ENCODE measurements at places on chromosomes 7 and 10.

- DNase-seq: peak; percentile 49
Observed at GRCh38 chr7:100132697-100133151, 6.0 kb downstream of the MBLAC1 start.

- DNase-seq: no peak
Observed at GRCh38 chr10:115947104-115947503, 325.9 kb downstream of the GFRA1 start.

- DNase-seq: no peak
Observed at GRCh38 chr10:129045599-129045998, 421.4 kb upstream of the MGMT start.

DNA sequence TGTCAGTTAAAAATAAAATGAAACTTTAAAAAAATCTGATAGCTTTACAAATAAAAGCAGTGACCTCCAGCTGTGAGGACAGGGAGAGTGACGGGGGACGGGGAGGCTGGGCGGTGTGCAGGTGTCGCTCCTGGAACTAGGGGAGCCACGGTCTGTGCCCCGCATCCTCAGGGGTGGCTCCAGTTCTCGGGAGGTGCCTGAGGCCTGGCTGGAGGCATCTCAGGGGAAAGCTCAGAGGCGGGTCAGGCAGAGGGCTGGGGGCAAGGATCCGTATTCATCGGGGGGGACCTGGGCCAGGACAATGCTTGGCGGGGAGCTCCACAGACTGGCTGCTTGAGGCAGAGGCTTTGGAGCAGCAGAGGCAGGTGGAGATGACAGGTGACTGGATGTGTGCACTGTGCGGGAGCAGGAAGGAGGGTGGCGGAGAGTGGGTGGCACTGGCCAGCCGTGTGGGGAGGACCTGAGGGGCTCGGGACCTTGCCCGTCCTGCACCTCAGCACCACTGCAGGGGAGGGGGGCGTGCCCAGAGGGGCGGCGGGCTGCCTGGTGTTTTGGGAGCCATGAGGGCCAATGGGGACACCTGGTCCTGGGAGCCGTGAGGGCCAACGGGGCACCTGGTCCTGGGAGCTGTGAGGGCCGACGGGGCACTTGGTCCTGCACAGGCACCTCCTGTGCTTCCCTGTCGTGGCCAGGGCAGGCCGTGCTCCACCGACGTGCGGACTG lies 13.2 kb downstream of the PWWP2B start:
- no peak for DNase-seq

- no peak for DNase-seq
Observed at GRCh38 chr10:13587391-13587790, 626 bp downstream of the PRPF18 start.

- no peak for DNase-seq
Observed at GRCh38 chr7:110531186-110531585, 559.7 kb upstream of the LRRN3 start.

DNA sequence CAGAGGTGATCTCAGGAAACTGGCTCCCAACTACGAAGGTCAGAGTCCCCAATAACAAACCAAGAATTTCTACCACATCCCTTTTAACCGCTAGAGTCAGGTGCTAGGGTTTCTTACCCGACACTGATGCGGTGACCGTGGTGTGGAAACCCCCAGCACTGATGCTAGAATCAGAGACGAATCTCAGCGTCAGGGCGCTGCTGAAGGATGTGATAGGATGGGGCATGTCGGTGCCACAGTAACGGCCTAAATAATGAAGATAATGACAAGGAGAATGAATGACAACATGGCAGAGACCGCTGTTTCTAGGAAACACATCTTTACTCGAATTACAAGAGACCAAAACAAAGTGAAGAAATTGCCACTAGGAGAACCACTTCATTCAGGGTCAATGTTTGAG lies 131.1 kb upstream of the RSU1 start:
- DNase-seq: no peak

- no peak for DNase-seq
Observed at GRCh38 chr10:124694481-124695220, 49.5 kb downstream of the FAM53B start.

DNA sequence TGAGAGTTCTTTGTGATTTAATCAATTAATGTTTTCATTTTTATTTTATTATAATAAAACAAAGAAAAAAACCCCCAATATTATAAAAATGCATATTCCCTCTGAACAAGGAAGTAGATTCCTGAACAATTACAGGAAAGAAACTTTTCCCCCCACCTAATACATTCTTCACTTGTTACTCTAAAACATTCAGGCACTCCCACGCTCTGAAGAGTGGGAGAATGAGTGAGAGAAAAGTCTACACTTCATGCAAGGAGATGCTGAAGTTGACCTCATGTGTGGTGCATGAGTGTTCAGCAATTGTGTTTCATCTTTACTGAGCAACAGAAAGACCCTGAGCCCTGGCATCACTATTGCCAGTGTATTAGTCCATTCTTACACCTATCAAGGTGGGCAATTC lies 244.2 kb upstream of the IGFBP3 start:
- no peak for DNase-seq

GRCh38 chr7:30970594-30971094 lies 6.9 kb downstream of the GHRHR start:
- no peak for DNase-seq

- DNase-seq: no peak
Observed at GRCh38 chr7:80623503-80624252, 14.8 kb upstream of the CD36 start.

DNA sequence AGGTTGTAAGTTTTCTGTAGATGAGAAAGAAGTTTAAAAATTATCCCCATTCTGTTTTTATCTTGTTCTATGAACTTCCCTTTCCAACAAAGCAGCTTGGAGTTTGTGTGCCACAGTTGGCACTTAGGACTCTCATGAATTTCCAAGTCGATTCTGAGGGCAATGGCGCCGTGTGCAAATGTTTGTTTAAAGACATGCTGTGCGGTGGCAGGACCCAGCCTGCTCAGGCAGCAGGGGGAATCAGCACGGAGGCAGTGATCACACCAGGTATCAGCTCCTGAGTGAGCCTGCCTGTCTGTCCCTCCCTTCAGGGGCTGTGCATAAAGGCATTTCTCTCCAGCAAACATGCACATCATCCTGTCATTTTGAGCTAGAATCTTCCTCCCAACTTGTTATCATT lies 109.8 kb upstream of the WDR11 start:
- no peak for DNase-seq

GRCh38 chr10:100498059-100498458 lies 21.6 kb downstream of the SEC31B start:
- DNase-seq: no peak

DNA sequence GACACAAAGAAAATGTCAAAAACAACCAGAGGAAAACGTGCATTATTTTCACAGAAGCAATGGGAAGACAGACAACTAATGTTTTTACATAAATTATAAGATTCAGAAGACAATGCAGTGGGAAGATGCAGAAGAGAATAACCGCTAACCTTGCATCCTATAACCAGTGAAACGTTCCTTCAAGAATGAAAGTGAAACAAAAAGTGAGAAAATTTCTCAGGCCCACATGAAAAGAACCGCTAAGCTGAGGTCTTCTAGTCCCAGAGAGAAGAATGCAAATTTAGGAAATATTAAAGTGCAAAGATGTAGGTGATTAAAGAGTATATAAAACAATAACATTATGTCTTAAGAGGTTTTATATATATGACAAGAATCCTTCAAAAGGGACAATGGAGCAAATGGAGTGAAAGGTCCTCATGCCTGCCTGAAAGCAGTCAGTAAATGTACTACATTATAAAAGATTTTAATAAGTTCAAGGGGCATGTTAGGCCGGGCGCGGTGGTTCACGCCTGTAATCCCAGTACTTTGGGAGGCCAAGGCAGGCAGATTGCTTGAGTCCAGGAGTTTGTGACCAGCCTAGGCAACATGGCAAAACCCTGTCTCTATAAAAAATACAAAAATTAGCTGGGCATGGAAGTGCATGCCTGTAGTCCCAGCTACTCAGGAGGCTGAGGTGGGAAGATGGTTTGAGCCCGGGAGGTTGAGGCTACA lies 43.1 kb upstream of the DDC start:
- no peak for DNase-seq

GRCh38 chr7:155741082-155741481 lies 71.2 kb downstream of the SHH start:
- DNase-seq: no peak

- DNase-seq: no peak
Observed at GRCh38 chr10:31194986-31195385, 124.0 kb upstream of the ZEB1 start.

- no peak for DNase-seq
Observed at GRCh38 chr7:135717693-135718092, 10.3 kb downstream of the SLC13A4 start.

GRCh38 chr10:117570880-117571279 lies 28.3 kb downstream of the EMX2 start:
- DNase-seq: no peak

- DNase-seq: no peak
Observed at GRCh38 chr10:3622845-3623621, 162.0 kb downstream of the KLF6 start.

DNA sequence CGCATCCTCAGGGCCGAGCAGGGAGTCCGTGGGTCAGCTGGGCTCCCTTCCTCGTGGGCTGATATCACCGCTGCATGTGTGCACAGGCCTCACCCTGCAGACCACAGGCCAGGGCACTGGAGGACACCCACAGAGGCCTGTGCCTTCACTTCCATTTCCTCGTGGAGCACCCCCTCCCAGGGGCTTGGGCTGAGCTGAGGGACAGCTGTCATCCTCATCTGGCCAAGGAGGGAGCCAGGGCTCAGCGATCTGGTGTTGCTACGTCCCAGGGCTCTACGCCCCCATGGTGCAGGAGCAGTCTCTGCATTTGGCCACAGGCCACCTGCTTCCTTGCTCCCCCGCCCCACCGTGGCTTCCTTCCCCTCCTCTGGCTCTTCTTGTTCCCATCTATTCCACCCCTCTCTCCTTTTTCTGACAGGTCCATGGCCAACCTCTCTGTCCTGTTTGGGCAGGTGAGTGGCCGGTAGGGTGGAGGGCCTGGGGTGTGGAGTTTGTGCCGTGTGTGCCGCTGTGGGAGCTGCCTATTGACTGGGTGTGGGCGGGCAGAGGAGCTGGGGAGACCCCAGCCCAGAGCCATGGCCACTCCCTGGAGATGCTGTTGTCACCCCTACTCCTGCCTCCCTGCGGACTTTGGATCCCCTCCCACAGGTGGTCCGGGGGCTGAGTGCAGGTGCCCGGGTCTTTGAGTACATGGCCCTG lies 8.3 kb upstream of the ASIC3 start:
- no peak for DNase-seq

- peak; percentile 3 for DNase-seq
Observed at GRCh38 chr10:77939561-77940001, 13.0 kb upstream of the DLG5 start.

DNA sequence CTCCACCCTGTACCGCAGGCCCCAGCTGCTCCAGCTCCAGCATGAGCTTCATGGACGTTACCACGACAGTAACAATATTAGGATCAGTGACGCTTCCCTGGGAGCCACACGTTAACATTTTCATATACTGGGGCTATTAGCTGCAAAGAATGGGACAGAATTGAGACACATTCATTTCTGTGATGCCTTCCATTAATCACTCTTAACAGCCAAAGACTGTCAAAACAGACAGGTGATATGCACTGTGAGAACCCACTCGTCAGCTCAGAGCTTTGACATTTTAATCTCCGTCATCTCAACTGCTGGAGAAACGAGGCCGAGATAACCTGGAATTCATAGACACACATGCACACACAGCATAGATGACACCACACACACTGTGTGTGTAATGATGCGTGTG lies 408.4 kb upstream of the SHH start:
- DNase-seq: no peak

DNA sequence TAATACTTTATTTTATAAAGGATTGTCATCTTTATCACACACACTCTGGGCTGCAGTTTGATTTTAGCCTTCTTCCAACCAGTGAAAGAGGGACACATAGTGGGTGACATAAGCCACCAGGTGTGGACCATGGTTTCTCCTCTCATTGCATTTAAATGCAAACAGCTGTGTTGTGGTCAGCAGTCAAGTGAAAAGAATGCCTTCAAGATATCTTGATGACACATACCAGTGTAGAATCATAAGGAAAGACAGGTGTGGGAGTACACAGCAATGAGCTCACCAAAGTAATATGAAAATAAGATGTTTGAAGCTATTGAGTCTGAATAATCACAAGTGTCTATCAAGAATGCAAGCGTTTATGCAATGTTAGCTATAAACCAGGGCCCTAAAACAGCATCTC lies 580.0 kb downstream of the XPNPEP1 start:
- DNase-seq: no peak

- DNase-seq: no peak
Observed at GRCh38 chr10:112481602-112482001, 34.6 kb downstream of the VTI1A start.

GRCh38 chr7:78601728-78602127 lies 803.2 kb downstream of the PHTF2 start:
- no peak for DNase-seq

- DNase-seq: no peak
Observed at GRCh38 chr7:94391726-94392392, 2.8 kb upstream of the COL1A2 start.

DNA sequence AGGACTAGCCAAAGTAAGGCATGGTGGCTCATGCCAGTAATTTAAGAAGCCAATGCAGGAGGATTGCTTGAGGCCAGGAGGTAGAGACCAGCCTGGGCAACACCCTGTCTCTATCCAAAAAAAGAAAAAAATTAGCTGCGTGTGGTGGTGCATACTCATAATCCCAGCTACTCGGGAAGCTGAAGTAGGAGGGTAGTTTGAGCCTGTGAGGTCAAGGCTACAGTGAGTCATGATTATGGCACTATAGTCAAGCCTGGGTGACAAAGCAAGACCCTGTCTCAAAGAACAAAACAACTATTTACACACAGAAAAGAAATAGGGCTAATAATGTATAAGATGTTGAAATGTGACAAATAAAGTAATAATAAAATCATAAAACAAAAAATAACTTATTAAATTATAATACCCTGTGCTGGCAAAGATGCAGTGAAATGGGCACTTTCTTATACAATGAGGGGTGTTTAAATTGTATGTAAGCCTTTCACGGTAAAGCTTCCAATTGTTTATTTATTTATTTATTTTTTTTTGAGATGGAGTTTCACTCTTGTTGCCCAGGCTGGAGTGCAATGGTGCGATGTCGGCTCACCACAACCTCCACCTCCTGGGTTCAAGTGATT lies 175.2 kb downstream of the TPST1 start:
- no peak for DNase-seq

GRCh38 chr7:158432369-158433341 lies 155.0 kb downstream of the PTPRN2 start:
- DNase-seq: peak; percentile 95

DNA sequence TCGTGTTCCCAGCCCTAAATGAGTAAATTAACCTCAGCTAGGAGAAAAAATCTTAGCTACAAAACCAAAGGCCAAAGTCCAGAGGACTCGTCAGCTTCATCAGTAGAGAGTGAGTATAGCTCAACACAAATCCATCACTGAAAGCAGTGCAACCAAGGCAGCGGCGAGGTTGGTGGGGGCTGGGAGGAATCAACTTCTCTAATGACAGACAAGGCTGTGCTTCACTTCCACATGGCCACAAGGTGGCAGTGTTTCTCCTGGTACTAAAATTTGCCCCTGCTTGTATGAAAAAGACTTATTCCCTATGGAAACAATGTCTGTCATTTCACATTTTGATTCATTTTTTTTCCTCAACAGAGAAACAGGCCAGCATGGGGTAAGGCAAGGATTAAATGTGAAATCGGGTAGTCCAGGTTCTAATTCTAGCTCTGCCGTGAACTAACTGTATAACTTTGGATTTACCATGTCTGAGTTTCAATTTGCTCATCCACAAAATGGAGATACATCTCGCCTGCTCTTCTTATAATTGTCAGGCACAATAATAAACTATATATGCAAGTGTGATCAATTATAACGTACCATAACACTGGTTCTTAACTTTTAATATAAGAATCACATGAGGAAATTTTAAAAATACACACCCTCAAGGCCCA lies 39.3 kb downstream of the FAS start:
- DNase-seq: peak; percentile 10

Measured in NCI-H2029 (cell line).